Fibroblast of lung (primary cell): ENCODE measurements at places on chromosomes 11 and 22.
A peak's percentile ranks its signal among the peaks of the same experiment; 100 is the strongest.

DNA sequence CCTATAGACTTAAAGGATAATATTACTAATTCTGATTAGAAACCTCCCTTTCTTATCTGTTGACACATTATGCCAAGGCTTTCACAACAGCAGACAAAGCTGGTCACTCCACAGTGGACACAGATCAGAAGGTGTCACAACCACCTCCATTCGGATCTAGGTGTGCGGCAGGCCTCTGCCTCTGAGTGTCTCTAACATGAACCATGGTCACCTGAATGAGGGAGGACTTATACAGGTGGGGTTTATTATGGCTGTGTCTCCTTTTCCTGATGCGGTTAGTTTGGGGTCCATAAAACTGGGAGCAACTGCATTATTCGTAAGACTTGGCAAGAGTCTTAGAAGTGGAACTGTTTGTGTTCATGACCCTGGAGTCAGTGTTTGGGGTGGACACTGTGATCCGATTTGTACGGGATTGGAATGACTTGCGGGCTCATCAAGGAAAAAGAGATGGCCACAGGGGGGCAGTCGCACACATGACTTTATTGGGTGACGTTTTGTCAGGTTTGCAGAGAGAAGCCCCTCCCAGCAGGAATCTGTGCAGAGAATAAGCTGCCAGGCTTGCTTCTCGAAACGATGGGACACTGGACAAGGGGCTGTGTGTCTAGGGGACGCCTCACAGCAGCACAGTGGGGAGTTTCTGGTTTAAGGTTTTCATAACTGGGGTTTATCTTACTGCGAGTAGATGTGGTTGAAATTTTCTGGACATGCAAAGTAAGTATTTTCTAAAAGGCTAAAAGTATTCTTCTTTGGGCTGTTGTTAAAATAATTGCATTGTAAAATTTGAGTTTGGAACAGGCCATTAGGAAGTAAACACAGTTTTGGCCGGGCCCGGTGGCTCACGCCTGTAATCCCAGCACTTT is 90.6 kb downstream of the GAB4 start:
- DNase-seq, result peak; percentile 4

GRCh38 chr11:35180317-35181233 is 41.6 kb downstream of the CD44 start:
- DNase-seq, result no peak

DNA sequence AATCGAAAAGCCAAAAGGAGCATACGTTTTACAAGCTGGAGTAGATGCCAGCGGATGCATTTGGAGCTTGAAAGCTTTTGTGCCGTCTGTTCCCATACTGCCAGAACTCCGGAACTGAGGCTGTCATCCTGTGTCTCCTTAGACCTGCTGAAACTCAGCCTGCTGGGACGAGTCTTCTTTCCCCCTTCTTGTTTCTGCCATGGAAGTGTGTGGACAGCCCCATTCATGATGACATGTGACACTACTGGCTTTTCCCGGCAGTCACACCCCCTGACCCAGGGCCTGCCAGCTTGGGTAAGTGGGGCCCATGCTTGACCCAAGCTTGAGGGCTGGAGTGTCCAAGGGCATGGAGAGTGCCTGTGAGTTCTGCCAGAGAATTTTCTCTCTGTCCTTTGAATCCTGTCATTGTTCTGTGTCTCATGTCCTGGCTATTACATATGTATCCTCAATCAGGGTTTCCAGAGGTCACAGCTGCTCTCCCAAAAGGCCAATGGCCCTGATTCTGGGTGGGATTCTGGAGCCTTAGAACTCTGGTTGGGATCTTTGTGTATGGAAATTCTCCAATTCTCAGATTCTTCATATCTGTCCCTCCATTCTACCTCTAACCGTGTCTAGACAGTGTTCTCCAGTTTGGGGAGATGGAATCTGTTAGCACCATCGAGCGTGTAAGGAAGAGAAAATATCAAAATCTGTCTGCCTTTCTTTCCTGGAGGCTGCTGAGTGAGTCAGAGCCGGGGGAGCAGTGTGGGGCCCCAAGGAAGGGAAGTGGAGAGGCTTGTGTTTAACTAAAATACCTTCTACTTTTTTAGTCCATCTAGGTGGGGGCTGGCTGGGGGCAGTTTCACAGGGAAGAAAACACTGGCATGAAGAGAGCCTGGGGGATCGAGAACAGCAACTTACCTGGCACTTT is 73.2 kb downstream of the KIAA1671 start:
- DNase-seq, result peak; percentile 27

DNA sequence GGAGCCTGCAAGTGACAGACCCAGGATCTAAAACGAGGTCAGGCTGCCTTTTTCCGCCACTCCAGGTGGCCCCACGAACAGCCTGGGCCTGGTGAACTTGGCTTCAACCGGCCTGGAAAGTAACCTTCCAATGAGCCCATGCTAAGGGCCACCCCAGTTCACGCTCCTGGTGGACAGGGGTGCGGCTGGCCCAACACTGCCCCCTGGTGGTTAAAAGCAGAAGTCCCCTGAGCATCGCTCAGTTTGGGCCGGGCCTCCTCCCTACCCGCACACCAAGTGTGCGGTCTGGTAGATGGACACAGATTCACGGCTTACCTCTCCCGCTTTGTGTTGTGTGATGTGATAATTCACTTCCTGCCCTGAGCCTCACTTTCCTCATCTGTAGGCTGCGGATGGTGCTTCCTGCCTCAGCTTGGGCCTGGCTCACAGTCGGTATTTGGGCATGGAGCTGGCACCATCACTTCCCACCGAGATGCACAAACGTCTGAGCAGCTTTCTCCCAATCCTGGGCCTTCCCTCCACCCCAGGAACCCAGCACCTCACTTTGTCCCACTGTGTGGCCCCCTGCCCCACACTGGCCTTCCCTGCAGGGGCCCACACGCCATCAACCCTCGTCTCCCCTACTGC is 13.7 kb upstream of the SEC14L3 start:
- DNase-seq, result peak; percentile 48

- DNase-seq, result no peak
These were observed 41.4 kb downstream of the CERK start for GRCh38 chr22:46696614-46697013.

DNA sequence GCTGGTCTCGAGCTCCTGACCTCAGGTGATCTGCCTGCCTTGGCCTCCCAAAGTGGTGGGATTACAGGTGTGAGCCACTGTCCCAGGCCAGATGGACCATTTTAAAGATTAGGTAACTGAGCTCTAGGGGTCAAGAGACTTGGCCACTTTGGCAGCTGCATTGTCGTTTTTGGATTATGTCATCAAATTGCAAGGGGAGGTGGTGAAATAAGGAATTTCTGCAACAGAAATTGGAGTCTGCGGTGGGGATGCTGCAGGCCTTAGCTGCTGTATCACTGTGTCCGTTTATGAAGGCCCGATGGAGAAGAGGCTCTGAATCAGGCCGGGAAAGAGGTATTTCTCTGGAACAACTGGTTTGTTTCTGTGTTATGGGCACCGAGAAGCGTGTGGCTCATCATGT is 34.6 kb downstream of the PTPRJ start:
- DNase-seq, result no peak

- peak; percentile 72 for DNase-seq
These were observed 60.9 kb upstream of the EED start for GRCh38 chr11:86183694-86184093.

GRCh38 chr22:41478473-41478872 is 9.6 kb downstream of the ACO2 start:
- DNase-seq, result no peak

- peak; percentile 94 for DNase-seq
These were observed 574.7 kb downstream of the TBC1D22A start for GRCh38 chr22:47337161-47337621.

GRCh38 chr11:57513911-57514537 is 1.5 kb downstream of the SLC43A1 start:
- peak; percentile 43 for DNase-seq

GRCh38 chr11:78041843-78042440 is 18.9 kb upstream of the KCTD14 start:
- DNase-seq, result no peak

DNA sequence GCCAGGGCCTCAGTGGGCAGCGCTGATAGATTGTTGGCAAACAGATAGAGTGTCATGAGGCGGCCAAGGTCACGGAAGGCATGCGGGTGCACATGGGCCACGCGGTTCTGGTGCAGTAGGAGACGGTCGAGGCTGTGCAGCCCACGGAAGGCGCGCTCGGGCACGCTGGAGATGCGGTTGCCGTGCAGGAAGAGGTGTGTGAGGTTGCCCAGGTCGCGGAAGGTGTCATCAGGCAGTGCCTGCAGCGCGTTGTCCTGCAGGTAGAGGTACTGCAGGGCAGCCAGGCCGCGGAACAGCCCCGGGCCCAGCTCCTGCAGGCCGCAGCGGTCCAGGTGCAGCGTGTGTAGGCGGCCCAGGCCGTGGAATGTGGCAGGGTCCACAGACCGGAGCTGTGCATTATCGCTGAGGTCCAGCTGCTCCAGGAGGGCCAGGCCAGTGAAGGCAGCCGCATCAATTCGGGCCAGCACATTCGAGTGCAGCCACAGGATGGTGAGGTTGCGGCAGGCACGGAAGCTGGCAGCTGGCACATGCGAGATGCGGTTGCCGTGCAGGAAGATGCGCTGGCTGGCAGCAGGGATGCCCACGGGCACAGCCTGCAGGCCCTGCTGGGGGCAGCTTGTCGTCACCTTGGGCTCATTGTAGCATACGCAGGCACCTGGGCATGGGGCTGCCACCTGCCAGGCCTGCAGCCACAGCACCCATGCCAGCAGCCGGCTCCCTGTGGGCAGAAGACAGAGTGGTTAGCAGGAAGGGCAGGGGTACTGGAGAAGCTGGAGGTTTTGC is 25.5 kb downstream of the RTN4R start:
- no peak for DNase-seq

DNA sequence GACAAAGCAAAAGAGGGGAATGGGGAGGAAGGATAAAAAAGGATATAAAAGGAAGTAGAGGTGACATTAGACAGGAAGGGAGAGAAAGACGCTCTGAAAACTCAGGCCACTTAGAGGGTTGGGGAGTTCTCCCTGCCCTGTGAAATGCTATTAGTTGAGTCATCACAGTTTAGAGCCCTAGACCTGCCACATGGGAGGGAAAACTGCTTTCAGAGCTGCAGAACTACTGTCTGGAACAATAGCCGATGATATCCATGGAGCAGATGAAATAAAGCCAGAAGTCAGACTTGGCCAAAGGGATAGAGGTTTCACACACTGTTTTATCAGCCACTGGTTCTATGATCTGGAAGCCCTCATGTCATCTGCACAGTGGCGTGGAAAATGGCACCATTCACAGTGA is 157.9 kb downstream of the NCAM1 start:
- no peak for DNase-seq

DNA sequence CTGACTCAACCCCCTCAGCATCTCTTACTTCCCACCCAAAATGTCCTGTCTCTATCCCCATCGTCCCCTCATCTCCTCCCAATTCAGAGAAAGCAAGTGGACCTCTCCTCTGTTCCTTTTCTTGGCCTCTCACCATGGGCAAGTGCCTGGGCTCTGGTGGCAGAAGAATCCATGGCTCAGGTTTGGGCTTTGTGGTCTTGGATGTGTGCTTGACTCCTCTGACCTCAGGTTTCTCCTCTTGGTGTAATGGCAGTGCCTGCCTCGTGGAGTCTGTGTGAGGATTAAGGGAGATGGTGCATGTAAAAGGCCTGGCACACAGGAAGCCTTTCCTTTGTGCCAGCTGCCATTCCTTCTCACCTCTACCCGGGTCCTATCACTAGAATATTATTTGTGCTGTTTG is 3.2 kb downstream of the BMAL1 start:
- no peak for DNase-seq

DNA sequence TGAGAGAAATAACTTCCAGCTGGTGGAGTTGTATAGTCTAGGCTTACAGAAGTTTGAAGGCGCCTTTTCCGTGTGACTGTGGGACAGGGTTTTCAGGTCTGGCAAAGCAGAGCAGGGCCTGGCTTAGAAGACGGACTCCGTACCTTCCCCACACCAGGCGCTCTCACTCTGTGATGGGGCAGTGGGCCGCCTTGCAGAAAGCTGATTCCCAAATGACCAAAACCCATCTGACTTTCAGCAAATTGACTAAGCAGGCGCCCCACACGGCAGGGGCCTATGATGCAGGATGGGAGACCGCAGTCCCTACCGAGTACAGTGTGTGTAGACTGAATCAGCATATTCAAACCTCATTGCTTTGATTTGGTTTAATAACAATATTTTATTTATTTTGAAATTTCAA is 85.8 kb upstream of the TMEM45B start:
- no peak for DNase-seq

- DNase-seq, result no peak
These were observed 226.8 kb upstream of the TBCEL start for GRCh38 chr11:120797143-120797542.

- DNase-seq, result peak; percentile 6
These were observed 10.1 kb upstream of the MPZL2 start for GRCh38 chr11:118274186-118274585.

DNA sequence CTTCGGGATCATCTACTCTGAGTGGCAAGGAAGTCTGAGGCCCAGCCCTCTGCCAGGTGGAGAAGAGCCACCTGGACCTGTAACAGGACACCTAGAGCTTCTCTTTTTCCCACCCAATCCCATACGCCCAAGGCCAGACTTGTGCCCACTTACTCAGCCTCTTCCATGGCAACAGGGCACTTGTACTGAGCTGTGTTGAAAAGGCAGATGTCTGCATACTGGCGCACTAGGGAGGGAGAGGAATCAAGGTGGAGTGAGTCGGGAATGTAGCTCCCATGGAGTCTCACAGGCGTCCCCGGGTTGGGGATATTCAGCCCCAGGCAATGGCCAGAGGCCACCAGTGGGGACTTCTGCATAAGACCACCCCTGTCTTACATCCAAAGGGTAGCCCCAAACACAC is 36.1 kb downstream of the TPBGL start:
- no peak for DNase-seq

- DNase-seq, result peak; percentile 89
These were observed 57.3 kb upstream of the SLN start for GRCh38 chr11:107769189-107769588.

GRCh38 chr11:611001-611996 is 4.5 kb downstream of the IRF7 start:
- DNase-seq, result no peak

DNA sequence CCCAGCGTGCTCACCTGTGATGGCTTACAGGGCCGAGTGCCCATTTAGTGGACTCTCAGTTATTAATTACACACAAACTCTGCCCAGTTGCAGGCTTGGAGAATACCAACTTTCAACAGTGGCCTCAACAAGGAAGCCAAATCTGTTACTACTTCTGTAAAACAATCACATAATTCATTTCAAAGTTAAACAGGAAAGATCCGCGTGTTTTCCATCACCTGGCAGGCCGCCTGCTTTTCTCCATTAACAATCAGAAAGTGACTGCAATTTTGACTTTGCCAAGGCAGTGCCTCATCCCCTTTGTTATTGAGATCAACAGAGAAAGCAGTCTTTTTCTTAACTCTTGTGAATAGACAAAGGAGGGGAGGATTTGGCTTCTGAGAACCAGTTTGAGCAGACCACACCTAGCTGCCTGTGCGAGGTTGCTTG is 77.7 kb downstream of the BARX2 start:
- DNase-seq, result no peak

DNA sequence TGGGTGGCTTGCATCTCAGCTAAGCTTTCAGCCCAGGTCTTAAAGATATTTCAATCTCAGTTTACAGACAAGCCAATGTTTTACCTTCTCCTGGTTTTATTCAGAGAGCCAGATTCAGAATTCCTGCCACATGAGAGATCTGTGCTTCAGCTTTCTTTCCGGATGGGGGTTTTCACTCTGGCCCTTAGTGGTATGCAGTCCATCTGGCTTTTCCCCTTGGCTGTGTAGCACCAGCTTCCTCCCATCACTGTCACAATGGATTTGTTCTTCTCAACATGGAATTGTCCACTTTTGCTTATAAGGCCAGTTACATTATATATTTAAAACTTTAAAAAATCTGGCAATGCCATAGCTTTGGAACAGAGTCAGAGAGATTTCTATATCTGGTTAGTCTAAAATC is 303.9 kb downstream of the ETS1 start:
- peak; percentile 47 for DNase-seq
